CD4-positive, alpha-beta T cell treated with Interleukin-15 for 4 hours (primary cell): ENCODE measurements at places on chromosomes 4 and X.

GRCh38 chrX:118677318-118677717 is 50.1 kb upstream of the IL13RA1 start:
- DNase-seq = no peak

GRCh38 chrX:19190902-19191301 is 68.6 kb upstream of the ADGRG2 start:
- no peak for DNase-seq

- no peak for DNase-seq
Measured at GRCh38 chrX:131783555-131784308, 239.4 kb upstream of the STK26 start.

DNA sequence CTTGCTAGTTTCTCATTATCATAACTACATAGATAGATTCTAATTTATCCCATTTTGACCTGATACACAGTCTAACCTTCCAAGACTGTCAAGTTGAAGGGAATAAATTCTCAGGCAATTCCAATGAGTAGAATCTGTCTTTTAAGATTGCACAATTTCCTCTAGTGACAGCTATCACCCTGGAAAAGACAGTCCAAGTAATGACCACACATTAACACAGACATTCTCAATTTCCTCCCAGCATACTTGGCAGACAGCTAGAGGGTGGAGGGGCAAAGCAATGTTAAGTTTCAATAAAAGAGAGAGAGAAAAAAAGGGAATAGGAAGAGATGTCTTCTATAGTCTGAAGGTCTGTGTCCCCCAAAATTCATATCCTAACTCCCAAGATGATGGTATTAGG is 234.7 kb downstream of the LDB2 start:
- DNase-seq = no peak

GRCh38 chrX:129785160-129785947 is 5.6 kb downstream of the SASH3 start:
- no peak for DNase-seq

- no peak for DNase-seq
Measured at GRCh38 chr4:24876431-24876830, 36.4 kb downstream of the CCDC149 start.

GRCh38 chr4:56871371-56871866 is 36.3 kb upstream of the REST start:
- no peak for DNase-seq

- no peak for DNase-seq
Measured at GRCh38 chr4:43112139-43112538, 219.6 kb downstream of the GRXCR1 start.

DNA sequence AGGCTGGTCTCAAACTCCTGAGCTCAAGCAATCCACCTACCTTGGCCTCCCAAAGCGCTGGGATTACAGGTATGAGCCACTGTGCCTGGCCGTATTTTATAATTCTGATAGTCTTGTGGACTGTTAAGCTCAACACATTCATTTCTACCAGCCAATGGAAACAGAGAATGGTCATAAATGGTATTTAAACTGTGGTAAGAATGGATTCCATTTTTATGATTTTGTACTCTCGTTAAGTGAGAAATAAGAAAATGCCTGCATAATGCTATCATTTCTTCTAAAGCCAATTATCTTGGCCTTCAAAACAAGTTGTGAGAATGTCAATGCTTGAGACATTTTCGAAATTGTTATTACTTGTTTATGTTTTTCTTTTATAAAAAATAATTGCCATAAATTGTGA is 321.0 kb downstream of the IL15 start:
- no peak for DNase-seq

DNA sequence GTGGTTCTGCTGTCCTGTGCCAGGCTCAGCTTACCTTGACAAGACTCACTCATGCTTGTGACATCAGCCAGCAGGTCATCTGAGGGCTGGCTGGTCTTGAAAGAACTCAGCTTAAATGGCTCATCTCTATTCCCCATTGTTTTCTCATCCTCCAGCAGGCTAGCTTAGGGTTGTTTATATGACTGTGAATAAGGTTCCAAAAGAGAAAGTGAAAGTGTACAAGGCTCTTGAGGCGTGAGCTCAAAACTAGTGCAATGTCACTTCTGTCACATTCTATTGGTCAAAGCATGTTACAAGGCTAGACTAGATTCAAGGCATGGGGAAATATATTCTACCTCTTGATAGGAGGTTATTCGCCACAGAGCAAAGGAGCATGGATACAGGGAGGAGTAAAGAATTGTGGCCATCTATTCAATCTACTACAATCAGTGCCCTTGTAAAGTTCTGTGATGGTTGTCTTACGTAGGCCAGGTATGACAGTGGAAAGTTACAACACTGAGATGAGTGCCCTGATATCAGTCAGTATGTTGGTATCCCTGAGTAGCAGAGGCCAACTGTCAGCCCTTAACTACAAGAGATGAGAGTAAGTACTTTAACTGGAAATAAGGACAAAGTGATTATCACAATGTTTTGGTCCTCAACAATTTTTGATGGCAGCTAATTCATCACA is 19.8 kb upstream of the TMLHE start:
- DNase-seq = peak; percentile 12

GRCh38 chr4:172858731-172859230 is 309.8 kb upstream of the GALNT7 start:
- no peak for DNase-seq

DNA sequence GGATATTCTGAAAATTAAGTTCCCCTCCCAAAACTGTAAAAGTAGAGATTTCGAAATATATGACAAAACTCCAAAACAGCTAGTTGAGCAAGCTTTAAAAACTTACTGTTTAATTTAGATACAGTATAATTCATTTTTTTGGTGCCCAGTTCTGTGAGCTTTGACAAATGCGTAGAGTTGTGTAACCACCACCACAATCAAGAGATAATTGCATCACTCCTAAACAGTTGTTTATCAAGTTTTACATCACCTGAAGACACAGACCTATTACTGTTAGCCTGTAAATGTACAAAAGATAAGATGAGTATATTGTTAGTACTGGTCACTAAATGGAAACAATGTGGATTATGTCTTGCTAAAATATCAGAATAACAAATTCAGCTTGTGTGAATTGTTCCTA is 62.3 kb downstream of the ALG13 start:
- no peak for DNase-seq

DNA sequence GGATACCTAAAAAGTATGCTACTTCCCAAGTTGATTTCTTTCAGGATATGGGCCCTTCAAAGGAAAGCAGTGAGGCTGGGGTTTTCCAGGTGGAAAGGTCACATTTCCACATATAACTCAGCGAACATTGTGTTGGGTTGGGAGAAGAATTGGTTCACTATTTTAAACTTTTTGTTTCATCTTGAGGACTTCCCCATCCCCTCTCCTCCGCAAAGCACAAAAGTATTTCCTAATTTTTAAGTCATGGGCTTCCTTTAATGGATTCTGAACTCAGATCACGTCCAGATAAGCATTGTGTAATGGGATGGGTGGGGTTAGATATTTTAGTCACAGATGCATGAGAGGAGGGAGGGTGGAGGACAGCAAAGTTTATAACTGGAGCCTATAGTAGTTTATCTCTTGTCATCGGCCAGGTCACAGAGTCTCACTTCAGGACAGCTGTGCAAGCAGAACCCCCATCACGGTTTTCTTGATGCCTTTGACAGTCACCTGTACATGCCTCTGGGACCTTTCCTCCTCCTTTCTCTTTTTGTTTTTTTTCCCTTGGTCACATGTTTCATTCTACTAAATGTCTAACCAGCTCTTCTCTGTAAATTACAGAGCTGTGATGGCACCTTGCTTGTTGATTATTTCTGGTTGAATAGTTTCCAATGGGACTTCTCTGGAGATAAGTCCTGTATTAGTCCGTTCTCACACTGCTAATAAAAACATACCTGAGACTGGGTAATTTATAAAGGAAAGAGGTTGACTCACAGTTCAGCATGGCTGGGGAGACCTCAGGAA is 115.4 kb downstream of the PTTG2 start:
- peak; percentile 12 for DNase-seq

DNA sequence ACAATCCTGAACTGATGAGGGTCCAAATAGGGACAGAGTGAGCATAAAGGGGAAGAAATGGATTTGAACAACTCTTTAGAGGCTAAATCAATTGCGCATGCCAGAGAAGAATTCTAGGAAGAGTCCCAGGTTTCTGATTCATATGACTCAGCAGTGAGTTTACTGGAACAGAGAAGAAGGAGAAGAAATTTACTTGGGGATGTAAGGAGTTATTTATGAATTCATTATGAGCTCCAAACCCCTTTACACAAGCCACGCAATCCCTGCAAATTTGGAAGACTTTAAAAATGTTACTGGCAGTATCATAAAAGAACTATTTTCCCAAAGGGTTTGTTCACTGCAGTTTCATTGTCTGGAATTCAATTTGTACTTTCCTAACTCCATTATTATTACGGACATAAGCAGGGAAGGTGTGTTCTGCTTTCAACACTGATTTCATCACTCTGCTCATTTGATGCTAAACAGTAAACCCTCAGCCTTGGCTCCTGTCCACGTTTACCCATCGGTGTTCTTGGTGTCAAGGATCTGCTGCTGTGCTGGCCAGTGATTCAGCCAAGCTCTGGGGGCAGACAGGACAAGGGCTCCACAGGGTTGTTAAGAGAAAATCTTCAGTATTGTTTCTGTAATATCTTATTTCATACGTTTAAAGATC is 273.7 kb downstream of the HNRNPD start:
- DNase-seq = no peak

DNA sequence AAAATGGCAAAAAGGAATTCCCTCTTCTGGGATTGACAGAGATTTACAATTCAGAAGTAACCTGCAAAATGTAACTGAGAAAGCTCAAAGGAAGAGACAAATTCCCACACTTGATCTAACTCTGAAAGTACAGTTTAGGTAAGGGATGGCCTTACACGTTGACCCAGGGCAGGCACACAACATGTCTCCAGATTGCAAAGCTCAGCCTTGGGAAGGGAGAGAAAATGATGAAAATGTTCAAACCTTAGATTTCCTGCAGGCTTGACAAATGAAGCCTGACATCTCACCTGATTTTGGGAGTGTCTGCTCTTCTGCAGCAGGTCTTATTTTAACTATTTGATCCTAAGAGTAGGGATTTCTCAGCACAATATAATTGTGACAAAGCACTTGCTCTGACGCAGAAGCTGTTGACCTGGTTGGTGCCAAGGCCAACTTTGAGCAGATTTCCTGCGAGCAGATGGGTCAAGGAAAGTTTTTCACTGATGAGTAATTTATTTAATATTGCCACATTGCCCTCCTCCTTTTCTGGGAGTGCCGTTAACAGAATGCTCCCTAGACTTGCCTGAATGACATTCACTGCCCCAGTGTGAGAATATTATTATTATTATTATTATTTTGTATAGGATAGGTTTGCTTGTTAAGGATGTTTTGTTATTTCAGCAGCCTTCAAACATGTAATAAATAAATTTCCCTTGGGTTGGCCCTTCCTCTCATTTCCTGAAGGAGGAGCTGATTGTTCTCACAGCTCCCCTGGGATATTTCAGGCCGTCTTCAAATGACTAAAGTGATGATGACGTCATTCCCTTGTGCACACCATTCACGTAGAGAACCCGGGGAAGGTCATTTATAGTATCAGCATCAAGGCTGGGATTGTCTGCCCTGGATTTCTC is 157.1 kb downstream of the VEGFC start:
- no peak for DNase-seq

GRCh38 chrX:49746306-49746705 is 50.5 kb upstream of the PAGE1 start:
- no peak for DNase-seq

- DNase-seq = no peak
Measured at GRCh38 chr4:116585246-116585645, 500.1 kb downstream of the TRAM1L1 start.

- DNase-seq = no peak
Measured at GRCh38 chr4:87566276-87566675, 37.1 kb upstream of the SPARCL1 start.
